ENCODE measurements at places on chromosomes 11 and 22.

- no peak for DNase-seq
These were observed 15.9 kb downstream of the MYBPC3 start for GRCh38 chr11:47336595-47336994.

DNA sequence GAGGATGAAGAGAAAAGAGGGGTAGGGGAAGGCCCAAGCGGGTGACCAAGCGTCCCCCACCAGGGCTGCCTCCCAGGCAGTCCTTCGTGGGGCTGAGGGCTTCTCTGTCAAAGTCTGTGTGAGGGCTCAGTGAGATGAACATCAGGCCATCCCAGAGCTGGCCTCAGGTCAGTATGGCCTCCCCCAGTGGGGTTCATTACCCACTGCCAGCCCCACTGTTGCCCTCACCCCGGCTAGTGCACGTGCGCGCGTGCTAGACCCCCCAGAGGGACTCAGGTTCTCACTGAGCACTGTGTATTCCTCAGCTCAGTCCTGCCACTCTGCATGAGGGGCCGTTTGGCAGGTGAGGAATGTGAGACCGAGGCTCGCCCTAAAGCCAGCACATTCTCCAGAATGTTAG, 3.3 kb downstream of the KDELR3 start:
- no peak for DNase-seq

DNA sequence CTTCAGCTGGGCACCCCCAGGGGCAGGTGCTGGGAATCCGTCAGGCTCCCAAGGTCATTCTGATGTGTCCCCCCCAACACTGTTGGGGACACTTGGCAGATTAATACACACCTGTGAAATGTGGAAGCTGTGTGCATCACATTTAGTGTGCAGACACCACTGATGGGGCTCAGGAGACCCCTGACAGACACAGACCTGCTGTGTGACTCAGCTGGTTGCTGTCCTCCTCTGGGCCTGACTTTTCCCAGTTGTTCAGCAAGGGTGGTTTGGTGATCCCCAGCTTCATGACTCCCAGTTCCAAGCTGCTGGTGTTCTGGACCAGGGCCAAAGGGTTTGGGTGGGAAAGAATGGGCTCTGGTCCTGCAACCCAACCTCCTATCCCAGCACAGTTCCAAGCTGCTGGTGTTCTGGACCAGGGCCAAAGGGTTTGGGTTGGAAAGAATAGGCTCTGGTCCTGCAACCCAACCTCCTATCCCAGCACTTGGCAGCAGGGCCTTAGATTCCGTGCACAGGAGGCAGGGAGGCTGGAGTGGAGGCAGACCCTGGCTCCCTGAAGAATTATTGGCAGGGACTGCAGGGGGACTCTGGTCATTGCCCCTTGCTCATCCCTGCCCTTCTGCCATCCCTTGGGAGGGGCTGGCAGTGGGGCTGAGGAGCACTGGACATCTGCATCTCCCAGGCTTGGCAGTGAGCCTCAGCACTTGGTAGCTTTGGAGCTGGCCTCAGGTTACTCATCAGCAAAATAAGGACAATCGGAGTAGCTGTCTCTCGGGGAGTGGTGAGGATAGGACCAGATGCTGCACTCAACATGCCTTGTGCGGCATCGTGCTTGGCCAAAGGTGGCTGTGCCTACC, 8.4 kb upstream of the OMP start:
- no peak for DNase-seq

- DNase-seq: no peak
These were observed 1.5 kb upstream of the SYT9 start for GRCh38 chr11:7250166-7250565.

DNA sequence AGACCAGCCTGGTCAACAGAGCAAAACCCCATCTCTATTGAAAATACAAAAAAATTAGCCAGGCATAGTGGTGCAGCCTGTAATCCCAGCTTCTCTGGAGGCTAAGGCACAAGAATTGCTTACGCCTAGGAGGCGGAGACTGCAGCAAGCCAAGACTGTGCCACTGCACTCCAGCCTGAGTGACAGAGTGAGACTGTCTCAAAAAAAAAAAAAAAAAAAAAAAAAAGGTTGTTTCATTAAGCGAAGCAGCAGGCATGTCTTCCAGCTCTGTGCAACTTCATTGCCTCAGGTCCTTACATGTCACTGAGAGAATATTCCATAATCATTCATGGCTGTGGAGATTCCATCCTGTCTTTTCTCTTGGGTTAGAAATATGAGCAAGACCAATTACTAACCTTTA, 16.9 kb downstream of the GAB2 start:
- no peak for DNase-seq
